NCI-H82 (cell line): ENCODE measurements at places on chromosomes 16 and 17.

GRCh38 chr16:46555951-46556350 lies 65.2 kb downstream of the SHCBP1 start:
- no peak for DNase-seq

GRCh38 chr16:88806491-88807111 lies 3.0 kb downstream of the CDT1 start:
- DNase-seq: no peak

GRCh38 chr16:78425891-78426510 lies 326.5 kb downstream of the WWOX start:
- DNase-seq: peak; percentile 32

DNA sequence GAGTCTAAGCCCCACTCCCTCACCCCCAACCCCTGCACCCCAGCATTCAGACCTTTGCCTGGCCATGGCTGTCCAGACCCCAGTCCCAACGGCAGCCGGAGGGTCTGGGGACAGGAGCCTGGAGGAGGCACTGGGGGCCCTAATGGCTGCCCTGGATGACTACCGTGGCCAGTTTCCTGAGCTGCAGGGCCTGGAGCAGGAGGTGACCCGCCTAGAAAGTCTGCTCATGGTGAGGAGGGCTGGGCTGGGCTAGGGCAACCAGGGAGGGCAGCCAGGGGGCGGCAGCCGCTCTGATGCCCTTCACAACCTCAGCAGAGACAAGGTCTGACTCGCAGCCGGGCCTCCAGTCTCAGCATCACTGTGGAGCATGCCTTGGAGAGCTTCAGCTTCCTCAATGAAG lies 14.4 kb downstream of the RIPOR1 start:
- no peak for DNase-seq

GRCh38 chr17:39092692-39093230 lies 58.7 kb downstream of the PLXDC1 start:
- DNase-seq: no peak

GRCh38 chr16:12060751-12061150 lies 84.2 kb downstream of the SNX29 start:
- no peak for DNase-seq

GRCh38 chr17:47686276-47686635 lies 7.7 kb upstream of the TBKBP1 start:
- no peak for DNase-seq

DNA sequence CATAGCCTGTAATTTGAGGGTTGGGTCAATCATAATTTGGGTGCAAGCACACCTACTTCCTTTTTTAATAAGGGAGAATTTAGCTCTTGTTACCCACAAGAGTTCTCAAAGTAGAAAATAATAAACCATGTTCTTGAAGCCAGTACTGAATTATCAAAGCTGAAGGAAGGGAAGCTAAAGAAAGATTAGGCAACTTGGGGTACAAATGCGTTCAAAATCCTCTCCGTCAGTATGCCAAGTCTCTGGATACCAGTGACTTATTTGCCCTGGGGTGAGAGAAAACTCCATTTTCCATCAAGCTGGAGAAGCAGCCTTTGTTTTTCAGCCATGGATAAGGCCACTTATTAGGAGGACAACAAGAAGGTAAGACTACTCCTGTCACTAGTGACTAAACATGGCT lies 23.5 kb upstream of the DHRS13 start:
- no peak for DNase-seq

DNA sequence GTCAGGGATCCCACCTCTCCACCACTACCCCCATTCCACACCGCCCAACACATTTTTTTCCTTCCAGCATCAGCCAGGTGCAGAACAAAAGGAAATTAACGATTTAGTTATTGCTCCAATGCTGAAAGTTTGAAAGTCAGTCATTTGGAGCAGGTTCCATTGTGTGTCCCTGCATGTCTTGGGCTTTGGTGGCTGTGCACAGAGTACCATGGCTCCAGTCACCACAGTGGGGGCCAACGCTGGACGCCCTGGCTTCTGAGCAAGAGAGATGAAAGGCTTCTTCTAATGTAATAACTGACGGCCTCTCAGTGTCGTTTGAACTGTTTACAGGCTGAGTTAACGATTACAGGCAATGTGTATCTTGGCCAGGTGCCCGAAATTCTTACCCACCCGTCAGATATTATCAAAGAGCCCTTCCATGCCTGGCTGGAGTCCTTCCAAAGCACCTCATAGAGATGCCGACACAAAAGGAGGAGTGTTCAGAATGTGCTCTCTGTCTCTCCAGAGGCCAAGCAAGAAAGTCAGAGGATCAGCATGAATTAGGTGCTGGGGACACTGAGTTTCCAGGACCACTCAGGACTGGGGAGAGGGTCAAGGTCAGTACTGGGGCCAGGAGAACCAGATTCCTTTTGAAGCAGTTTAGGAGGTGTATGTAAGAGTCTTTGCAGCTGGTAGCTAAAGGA lies 25.9 kb downstream of the RNF43 start:
- DNase-seq: peak; percentile 25

GRCh38 chr16:14600164-14600563 lies 29.9 kb downstream of the PARN start:
- DNase-seq: peak; percentile 5

DNA sequence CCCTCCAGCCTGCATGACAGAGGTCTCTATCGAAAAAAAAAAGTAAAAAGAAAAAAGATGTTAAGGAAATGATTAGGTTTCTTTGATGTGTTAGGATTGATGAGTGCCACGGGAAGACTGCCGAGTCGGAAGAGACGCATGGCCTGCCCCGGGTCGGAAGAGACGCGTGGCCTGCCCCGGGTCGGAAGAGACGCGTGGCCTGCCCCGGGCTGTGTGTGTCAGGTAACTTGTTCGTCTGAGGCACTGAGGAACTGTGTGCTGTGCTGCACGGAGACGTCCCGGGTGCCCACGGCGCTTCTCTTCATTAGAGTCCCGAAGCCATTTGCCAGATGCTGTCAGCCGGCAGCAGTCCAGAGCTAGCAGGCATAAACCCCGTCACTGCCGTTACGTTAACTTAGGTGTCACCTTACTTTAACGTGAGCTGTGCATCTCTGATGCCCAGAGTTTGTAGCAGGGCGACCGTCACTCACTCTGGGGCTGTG lies 40.5 kb upstream of the FASN start:
- DNase-seq: no peak

- DNase-seq: peak; percentile 59
Measured at GRCh38 chr16:73878611-73879010, 418.0 kb upstream of the PSMD7 start.

- no peak for DNase-seq
Measured at GRCh38 chr16:55706739-55707384, 51.1 kb downstream of the SLC6A2 start.

DNA sequence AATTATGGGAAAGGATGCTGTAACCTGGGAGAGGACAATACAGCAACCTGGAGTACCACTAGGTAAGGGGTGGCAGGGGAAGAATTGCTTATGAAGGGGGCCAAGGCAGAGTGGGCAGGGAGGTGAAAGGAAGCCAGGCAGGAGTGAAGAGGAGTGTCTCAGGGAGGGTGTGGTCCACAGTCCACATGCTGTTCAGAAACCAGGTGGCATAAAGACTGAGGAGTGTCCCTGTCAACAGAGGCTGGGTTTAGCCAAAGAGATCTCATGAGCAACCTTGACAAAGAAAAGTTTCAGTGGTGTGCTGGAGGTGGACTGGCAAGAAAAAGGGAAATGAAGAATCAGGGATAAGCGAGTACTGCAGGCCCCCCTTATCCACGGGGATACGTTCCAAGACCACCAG lies 88.4 kb downstream of the SPACA3 start:
- no peak for DNase-seq

GRCh38 chr16:80969114-80969484 lies 37.6 kb downstream of the CMC2 start:
- no peak for DNase-seq

DNA sequence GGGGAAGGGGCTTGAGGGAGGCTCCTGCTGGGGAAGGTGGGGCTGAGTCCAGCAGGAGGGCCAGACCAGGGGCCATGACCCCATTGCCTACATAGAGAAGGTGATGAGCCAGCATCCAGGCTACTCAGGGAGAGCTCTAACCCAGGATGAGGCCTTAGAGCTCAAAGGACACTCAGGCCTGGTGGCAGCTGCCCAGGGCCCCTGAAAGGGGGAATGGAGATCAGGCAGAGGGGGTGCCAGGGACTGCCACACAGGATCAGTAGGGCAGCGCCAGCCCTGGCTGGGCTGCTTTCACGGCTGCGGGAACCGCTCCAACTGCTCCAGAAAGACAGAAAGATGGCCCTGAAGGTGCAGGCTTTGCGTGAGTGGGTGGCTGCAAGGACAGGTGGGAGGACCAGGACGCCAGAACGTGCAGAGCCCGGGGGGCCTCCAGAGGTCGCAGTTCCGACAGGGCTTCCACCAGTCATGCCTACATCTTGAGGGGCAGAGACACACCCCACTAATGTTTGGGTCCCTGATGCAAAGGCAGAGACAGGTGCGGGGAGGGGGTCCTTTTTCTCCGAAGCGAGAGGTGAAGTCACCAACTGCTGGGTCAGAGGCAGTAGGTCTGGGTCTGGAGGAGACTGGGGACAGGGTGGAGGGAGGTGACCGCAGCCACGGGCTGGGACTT lies 882 bp upstream of the ATP6V0C start:
- peak; percentile 55 for DNase-seq
